ENCODE measurements at places on chromosomes 1 and 21. TPM values are rescaled to one million over a fixed set of nuclear protein-coding genes. Genes with fewer than 3 reads are reported as not detected.

DNA sequence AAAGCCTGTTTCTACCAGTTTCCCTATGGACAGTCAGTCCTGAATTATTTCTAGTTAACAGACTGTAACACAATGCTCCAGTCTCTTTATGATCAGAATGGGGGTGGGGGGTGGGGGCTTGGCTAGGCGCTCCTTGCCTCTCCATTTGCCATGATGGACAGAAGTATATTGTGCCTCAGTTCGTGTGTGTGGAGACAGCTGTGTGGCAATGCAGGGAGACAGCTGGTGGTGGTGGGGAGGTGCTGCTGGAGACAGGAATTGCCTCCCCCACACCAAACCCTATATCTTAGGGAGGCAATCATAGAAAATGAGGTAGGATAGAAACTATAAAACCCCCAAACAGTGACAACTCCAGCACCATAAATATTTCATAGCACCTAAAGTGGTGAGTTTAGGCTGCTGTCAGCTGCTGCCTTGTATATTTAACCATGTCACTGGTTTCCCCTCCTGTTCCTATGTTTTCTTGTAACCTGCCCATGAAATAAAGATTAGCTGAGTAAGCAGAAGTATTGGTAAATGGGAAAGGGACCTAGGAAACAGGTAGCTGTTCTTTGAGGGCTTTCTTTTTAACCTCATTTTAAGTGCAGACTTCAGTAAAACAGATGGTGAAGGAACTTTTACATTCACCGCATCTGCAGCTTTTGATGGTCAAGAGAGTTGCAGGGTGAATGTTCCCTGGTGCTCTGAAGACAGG lies 3.4 kb downstream of the PLXNA2 start:
- no peak for DNase-seq

DNA sequence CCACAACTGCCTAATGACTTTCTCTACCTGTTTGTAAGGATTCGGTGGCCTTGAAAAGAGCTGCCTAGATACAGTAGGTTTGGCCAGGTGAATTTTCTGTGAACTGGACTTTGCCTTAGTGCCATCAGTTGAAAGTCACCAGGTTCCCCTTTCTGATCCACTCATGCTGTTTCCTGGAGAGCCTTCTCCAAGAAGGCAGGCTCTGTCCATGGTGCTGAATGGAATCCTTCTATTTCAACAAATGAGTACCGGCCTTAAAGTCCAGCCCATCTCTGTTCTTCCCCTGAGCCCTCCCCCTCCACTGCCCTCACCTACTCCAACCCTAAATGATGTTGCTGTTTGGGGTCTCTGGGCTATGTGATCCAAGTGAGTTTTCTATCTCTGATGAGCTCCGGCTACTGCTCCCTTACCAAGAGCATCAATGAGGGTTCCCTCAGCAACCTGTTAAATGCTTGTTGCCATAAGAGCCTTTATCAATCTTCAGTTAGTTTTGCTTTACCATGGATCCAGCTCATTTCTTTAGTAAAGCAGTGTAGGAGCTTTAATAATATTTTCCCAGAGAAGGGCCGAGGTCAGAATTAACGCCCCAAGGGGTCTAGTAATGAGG lies 500.4 kb downstream of the PTPRU start:
- no peak for DNase-seq

DNA sequence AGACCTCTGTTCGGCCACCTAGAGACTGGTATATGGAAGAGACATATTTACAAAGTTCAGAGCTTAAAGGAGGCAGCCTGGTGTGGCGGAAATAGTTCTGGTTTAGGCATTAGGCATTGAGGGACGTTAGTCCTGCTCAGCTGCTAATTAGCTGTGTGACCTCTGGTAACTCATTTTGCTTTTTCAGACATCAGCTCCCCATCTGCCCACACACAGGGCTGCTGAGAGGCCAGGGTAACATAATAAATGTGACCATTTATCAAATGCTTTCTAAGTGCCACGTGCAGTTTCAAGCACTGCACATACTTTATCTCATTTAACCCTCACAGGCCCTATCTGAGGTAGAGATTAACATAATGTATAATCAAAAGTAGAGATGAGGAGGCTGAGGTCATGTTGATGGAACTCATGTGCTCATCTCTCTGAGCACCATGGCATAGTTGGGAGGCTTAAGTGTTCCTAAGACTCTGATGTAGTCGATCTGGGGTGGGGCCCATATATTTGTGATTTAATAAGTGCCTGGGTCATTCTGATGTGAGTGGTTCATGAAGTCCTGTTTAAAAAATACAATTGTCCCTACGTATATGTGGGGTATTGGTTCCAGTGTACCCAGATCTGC lies 267.2 kb upstream of the PLXNA2 start:
- no peak for DNase-seq

DNA sequence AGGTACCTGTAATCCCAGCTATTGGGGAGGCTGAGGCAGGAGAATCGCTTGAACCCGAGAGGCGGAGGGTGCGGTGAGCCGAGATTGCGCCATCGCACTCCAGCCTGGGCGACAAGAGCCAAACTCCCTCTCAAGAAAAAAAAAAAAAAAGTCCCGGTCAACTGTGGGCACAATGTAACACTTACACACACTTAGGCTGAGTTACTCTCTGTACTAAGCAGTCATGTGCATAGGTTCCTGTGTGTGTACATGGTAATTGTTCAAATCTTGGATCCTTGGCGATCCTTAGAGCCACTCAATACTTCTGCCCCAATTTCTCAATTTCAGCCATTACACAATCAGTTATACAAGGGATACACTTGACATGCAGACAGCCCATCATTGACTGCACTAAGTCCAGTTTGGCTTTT lies 11.6 kb downstream of the SDCCAG8 start:
- no peak for DNase-seq

DNA sequence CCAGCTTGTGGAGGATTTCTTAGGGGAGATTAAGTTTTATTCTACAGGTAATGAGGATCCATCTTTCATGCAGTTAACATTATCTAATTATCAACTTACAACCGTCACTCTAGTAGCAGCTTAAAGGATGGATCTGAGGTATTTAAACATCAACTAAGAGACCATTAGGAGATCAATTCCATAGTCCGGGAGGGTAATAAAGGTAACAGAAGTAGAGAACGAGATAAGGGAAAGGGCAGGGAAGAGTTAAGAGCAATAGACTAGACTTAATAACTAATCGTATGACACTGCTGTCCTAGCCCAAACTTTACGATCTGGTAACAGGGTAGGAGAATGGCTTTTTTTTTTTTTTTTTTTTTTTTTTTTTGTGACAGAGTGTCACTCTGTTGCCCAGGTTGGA lies 19.5 kb upstream of the CCDC17 start:
- DNase-seq: no peak

GRCh38 chr1:36397083-36397377 lies 678 bp downstream of the LSM10 start:
- DNase-seq: no peak

DNA sequence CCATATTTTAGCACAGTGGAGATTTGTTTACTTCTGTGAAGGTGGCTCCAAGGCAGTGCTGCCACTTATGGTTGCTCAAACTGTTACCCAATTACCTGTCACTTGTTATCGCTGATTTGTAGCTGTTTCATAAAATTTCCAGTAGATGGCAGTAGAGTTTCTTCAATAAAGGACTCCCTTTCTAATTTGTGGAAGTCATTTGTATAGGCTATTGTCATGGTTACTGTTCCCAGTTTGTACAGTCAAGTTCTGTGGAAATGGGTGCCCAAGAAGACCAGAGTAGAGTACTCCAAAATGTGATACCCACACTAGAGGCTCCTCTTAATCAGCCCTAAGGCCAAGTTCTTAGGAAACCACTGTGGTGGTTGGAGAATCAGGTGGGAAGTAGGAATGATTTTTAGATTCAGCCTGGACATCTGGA lies 186.1 kb downstream of the CLEC20A start:
- no peak for DNase-seq

Gene MROH9
- not detected for polyA plus RNA-seq

Gene S100A1
- polyA plus RNA-seq: 2,765 TPM

Gene SERINC2
- polyA plus RNA-seq: 2.6 TPM

Gene CNN3
- 28.0 TPM for polyA plus RNA-seq

Gene TIAM1
- polyA plus RNA-seq: 1.6 TPM

Gene MAP3K21
- polyA plus RNA-seq: 0.37 TPM

Gene TSPEAR
- polyA plus RNA-seq: under 0.01 TPM

Gene S100A2
- polyA plus RNA-seq: 2.2 TPM

Gene TFF2
- not detected for polyA plus RNA-seq

Gene KCND3
- 8.0 TPM for polyA plus RNA-seq
